ENCODE measurements at places on chromosomes 12 and 14. TPM values are rescaled to one million over a fixed set of nuclear protein-coding genes. Genes with fewer than 3 reads are reported as not detected.

The PLCZ1 gene
- total RNA-seq, result 0.40 TPM

The CD163 gene
- 10.2 TPM for total RNA-seq

The PPP1R36 gene
- total RNA-seq, result 1.4 TPM

The RASSF9 gene
- total RNA-seq, result 5.4 TPM

The DAO gene
- not detected for total RNA-seq

The OR6C70 gene
- total RNA-seq, result not detected

The FKBP3 gene
- total RNA-seq, result 65.0 TPM

The UBE2N gene
- total RNA-seq, result 163 TPM

The RAP1B gene
- 141 TPM for total RNA-seq

The LTB4R gene
- 2.8 TPM for total RNA-seq

The NID2 gene
- 106 TPM for total RNA-seq

The RPGRIP1 gene
- 0.50 TPM for total RNA-seq

DNA sequence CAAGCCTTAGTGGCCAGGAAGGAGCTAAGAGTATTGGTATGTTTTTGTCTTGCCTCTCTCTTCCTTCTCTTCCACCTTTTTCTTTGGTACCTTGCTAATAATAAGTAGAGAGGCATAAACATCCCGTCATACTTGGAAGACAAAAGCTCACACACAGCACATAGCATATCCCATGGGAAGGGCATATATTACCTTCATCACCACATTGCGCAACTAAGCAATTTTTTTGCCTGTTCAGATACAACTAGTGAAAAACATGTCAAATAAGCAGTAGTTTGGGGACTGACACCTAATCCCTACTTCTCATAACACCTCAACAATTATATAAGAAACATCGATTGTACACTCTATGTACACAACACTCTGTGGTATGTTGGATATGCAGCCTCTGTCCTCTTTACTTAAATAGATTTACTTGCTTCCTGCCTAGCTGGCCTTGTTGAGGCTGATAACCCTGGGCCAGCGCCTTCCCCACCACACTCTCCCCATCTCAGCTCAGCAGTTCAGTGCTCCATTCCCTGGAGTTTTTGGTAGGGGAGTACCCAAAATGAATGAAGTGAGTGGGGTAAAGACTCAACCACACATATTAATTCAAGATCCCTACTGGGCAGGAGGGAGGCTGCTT is 35.4 kb downstream of the MBIP start:
- DNase-seq, result no peak

GRCh38 chr12:124790650-124791400 is 72.8 kb downstream of the SCARB1 start:
- no peak for DNase-seq

GRCh38 chr12:45879363-45879895 is 110.9 kb downstream of the SCAF11 start:
- no peak for DNase-seq

DNA sequence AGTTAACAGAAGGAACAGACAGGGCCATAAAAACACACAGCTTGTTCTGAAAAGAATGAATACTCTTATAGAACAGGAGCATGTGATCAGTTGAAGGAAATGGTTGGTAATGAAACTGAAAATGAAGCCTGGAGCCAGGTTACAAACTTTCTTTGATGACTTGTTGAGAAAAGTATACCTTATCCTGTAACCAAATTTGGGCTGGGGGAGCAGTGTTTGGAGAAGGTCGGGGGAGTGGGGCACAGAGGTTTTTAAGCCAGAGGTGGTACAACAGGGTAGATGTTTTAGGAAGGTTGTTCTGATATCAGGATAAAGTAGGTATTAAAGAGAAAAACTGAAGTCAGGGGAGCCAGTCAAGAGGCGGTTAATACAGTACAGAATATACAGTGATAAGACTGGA is 8.2 kb downstream of the GOLT1B start:
- no peak for DNase-seq

DNA sequence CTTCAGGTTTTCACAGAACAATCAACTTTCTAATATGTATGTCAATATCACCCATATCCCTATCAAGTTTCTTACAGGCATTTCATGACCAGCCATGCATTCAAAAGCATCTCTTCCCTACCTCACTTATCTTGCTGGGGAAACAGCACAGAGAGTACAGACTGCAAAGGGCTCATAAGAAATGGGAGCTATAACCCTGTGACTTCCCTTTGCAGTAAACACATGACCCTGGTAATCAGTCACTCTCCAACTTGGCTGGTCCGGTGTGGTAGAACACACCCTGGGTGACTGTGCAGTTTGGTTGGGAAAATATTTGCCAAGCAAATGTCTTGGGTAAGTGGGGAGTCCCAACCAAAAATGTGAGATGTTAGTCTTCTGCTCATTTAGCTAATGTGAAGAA is 49.4 kb upstream of the TMCC3 start:
- DNase-seq, result no peak

- DNase-seq, result no peak
Observed at GRCh38 chr14:69811868-69812252, 14.8 kb upstream of the SLC10A1 start.

GRCh38 chr12:72453066-72453465 is 180.9 kb downstream of the TRHDE start:
- no peak for DNase-seq

- no peak for DNase-seq
Observed at GRCh38 chr14:67875175-67876006, 55.8 kb downstream of the RAD51B start.

DNA sequence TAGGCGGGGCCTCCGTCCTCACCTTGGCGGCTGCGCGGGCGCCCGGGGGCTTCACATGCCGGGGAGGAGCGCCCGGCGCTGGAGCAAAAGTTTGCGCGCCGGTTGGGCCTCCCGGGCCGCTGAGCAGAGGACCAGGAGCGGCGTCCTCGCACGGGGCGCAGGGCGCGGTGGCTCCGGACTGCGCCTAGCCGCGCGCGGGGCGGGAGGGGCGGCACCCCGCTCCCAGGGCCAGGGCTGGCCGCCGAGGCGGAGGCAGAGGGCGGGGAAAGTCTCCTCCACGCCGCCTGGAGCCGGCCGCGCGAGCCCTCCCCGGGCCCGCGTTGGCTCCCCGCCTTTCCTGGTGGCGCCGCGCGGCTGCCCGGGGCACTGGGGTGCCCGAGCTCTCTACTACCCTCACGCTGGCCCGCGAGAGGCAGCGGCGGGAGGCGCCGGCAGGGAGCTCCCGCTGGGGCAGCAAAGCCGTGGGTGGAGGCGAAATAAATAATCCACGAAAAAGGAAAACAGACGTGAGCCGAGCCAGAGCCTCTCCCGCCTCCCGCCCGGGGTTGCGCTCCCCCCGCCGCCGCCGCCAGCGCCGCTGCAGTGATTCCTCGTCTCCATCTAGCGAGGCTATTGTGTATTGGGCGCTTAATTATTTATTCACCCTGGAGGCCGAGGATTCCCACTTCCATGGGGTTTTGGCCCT is 400 bp upstream of the PRIMA1 start:
- no peak for DNase-seq

DNA sequence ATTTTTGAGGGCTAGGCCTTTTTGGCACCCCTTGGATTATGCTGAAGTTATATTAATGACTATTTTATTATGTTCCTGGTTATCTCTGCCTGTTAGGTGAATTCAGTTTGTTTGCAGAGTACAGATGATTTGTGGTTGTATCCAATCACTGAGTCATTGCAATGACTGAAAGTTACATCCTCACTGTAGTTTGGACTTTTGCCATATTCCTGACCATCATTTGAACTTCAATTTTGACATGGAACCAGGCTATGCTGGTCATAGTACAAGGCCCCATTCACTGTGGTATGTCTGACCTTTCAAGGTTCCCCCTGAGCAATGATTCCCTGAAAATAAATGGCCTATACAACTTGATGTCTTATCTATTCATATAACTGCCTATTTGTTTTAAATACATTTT is 621.0 kb downstream of the CCER1 start:
- DNase-seq, result no peak

DNA sequence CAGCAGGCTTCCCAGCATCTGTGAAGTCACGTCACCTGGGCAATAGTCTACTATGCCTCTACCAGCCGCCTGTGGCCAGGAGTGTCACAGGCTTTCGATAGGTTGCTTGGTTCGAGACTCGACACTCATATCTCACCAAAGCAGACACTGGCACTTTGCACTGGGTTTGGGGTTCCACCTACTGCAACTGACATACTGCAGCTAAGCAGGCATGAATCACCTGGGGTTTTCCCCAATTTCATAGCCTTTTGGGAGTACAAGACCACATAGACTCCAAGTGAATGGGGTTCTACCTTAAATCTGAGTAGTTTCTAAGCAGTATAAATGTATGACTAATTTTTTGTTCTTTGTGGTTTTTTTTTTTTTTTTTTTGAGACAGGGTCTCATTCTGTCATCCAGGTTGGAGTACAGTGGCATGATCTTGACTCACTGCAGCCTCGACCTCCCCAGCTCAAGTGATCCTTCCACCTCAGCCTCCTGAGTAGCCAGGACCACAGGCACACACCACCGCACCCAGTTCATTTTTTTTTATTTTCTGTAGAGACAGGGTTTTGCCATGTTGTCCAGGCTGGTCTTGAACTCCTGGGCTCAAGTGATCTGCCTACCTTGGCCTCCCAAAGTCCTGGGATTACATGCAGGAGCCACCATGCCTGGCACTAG is 32.1 kb downstream of the DMAC2L start:
- DNase-seq, result no peak

GRCh38 chr14:95519699-95520098 is 3.2 kb upstream of the SYNE3 start:
- no peak for DNase-seq

GRCh38 chr14:32022525-32022924 is 54.6 kb upstream of the ARHGAP5 start:
- no peak for DNase-seq

DNA sequence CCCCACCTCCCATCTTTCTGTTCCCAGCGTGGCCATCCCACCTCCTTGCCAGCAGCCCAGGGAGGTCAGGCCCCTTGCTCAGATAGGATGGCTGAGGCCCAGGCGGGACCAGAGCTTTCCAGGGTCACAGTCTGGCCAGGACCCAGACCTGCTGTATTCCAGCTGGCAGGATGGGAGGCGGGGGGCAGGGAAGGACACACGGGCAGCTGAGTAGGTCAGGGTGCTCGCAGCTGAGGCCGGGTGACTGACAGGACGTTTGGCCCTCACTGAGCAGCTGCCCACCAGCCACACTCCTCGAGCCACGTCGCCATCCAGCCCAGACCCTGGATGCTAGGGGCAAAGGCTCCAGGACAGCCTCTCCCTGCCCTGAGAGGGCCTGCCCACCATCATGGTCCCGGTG is 4.0 kb downstream of the NUDT14 start:
- no peak for DNase-seq

DNA sequence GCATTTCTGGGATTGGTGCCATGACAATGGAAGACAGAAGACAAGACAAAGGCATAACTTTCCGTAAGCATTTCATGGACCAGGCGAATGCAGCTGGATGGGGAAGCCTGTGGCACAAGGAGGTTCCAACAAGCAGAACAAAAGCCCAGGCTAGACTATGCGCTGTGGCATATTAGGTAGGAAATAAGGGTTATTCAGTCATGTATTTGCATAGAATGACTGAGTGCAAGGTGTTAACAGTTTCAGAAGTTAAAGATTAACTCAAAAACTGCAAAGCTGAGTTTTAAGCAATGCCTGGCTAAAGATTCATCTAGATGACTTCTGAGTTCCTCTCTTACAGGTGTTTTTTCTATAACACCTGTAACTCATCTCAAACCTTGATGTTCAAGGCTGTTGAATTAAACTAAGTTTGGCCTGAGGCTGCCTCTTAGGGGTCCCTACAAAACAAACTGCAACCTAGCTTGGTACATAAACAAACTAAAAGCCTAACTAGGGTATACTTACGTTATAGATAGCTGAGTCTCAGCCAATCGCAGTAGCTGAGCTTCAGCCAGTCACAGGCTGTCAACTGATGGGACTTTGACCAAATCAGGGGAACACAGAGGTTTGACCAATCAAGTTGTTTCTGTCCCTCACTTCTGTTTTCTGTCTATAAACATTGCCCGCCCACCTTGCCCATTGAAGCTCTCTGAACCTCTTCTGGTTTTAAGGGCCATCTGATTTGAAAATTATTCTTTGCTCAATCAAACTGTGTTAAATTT is 52.2 kb upstream of the PLBD1 start:
- DNase-seq, result no peak

- DNase-seq, result no peak
Observed at GRCh38 chr12:130192642-130193345, 30.5 kb downstream of the FZD10 start.

GRCh38 chr12:40208707-40209446 is 15.9 kb upstream of the LRRK2 start:
- DNase-seq, result no peak

DNA sequence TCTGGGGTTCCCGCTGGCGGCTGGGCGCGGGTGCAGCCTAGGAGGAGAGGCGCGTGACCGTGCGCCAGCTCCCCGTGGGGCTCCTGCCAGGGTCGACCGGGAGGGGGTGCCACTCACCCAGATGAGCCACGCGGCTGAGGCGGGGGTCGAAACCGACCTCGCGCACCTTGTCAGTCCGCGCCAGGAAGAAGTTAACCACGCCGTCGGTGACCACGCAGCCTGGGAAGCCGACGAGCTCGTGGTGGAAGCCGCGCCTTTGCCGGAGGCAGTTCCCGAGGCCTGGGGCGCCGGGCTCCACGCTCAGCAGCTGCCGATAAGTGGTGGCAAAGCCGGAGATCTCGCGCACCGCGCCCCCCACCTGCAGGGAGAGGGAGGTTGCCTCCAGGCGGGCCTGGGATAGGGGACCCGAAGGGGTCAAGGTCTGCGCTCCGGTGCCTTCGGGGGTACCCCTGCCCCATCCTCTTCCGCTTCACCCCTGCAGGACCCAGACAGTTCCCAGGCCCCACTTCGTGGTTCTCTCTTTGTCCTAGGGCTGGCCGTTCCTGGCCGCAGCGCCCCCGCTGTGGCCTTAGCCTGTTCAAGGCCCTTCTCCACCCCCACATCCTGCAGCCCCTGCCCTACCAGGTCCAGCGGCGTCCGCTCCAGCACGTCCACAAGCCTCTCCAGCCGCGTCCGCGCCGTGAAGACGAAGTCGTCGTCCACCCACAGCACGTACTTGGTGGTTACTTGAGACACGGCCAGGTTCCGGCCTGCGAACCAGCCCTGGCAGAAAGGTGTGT is 5.3 kb downstream of the B4GALNT1 start:
- no peak for DNase-seq

DNA sequence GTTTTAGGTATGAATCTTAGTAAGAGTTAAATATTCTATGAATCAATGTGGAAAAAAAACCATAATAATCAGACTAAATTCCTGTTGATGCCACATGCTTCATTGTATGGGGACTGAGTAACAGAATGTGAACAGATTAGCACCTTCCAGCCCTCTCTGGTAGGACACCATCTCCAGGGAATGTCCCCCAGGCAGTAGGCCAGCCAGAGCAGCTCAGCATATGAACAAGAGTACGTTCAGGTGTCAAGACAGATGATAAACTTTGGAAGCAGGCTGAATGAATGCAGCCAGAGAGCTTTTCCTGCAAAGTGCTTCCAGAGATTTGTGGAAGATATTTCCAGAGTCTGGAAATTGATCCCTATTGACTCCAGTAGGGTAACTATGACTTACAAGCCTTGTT is 204.4 kb downstream of the RPS29 start:
- DNase-seq, result peak; percentile 9
